ENCODE measurements at places on chromosomes 3 and 15. TPM values are rescaled to one million over a fixed set of nuclear protein-coding genes. Genes with fewer than 3 reads are reported as not detected.

DNA sequence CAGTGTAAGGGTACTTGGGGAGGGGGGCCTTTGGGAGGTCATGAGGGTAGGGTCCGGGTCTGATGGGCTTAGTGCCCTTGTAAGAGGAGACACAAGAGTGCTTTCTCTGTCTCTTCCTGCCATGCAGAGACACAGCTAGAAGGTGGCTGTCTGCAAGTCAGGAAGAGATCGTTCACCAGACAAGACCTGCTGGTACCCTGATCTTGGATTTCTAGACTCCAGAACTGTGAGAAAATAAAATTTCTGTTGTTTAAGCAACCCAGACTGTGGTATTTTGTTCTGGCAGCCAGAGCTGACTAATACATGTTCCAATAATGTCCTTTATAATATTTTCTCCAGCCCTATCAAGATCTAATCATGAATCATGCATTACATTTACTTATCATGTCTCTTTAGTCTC is 130.0 kb upstream of the VEPH1 start:
- DNase-seq, result no peak

The DAZL gene
- not detected for total RNA-seq

The CACNA2D2 gene
- 2.7 TPM for total RNA-seq

DNA sequence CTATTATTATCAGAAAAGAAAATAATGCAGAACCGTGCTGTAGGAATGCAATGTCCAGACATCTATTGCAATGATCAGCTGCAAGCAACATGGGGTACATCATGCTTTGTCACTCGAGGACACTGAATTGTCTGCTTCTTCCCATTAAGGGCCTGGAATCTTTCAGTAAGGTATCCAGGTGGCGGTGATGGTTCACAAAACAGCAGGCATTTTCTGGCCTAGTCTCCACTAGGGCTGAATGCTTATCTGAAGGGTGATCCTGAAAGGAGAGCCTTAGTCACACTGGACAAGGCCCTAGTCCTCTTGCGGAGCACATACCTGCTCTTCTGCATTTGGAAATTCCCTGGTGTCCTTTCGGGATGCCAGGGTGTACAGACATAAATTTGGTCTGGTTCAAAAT is 21.2 kb downstream of the ITPR1 start:
- DNase-seq, result no peak

DNA sequence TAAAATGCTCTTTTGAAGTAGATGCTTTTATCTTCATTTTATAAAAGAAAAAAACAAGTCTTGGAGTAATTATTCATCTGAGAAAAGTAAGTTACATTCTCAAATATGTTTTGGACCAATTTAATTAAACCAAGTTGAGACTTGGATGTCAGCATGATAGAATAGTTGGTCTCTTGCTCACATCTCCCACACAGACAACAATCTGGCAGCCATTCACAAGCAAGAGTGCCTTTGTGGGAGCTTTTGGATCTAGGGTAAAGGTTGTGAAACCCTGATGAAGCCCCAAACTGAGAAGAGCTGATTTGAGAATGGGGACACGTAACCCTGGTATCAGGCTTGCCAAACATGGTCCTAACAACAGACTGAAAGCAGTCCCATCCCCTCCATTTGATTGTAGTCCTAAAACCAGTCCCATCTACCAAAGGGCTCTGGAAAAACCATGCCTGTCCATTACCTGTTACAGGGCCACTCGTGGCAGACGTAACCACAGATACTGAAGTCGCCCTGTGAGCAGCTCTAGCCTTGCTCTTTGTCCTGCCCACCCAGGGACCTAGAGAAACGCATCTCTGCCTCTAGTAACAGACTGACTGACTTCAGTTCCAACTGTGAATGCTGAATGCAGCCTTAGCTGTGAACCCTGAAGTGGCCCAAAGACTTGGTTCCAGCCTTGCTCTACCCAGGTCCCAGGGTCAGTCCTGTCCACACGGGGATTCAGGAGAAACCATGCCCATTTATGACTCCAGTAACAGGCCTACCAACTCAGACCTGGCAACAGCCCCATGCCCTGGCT is 145.5 kb upstream of the SYNPR start:
- no peak for DNase-seq

Data from aorta (tissue), 5 donors.